Bronchial smooth muscle cell (primary cell): ENCODE measurements at places on chromosomes 3 and 15. TPM values are rescaled to one million over a fixed set of nuclear protein-coding genes. Genes with fewer than 3 reads are reported as not detected.

CACNA1D gene
- total RNA-seq: 0.32 and 0.34 TPM in 2 replicates

CNOT10 gene
- total RNA-seq: 20.6 and 21.5 TPM in 2 replicates

FAM43A gene
- total RNA-seq: 7.7 and 15.5 TPM in 2 replicates

ASB14 gene
- total RNA-seq: 0.17 TPM in 1 of 2 replicates, not detected in the other

RTP1 gene
- total RNA-seq: not detected in 2 replicates

SERINC4 gene
- total RNA-seq: not detected in 2 replicates

TUBGCP4 gene
- 6.5 and 8.5 TPM in 2 replicates for total RNA-seq

CALML4 gene
- 1.2 and 2.7 TPM in 2 replicates for total RNA-seq

GOLGA6L7 gene
- not detected in 2 replicates for total RNA-seq

HRG gene
- not detected in 2 replicates for total RNA-seq

SLC6A11 gene
- not detected in 2 replicates for total RNA-seq

MST1R gene
- total RNA-seq: 0.32 and 0.86 TPM in 2 replicates

GABRR3 gene
- total RNA-seq: not detected in 2 replicates

AHSG gene
- total RNA-seq: not detected in 2 replicates

SLC22A14 gene
- under 0.01 and 0.17 TPM in 2 replicates for total RNA-seq

SOX14 gene
- total RNA-seq: not detected in 2 replicates

DHFR2 gene
- 4.9 and 5.5 TPM in 2 replicates for total RNA-seq

GPR160 gene
- total RNA-seq: under 0.01 TPM in 1 of 2 replicates, not detected in the other

TRIP4 gene
- total RNA-seq: 9.4 and 9.8 TPM in 2 replicates

ISL2 gene
- 1.1 and 6.7 TPM in 2 replicates for total RNA-seq

TFRC gene
- total RNA-seq: 93.3 and 224 TPM in 2 replicates

CCDC9B gene
- total RNA-seq: 6.0 and 18.8 TPM in 2 replicates

MFGE8 gene
- total RNA-seq: 67.0 and 70.6 TPM in 2 replicates

LMOD3 gene
- total RNA-seq: under 0.01 TPM in 1 of 2 replicates, not detected in the other

KNG1 gene
- total RNA-seq: not detected in 2 replicates

CEP97 gene
- 8.7 and 10.1 TPM in 2 replicates for total RNA-seq

C3orf20 gene
- not detected in 2 replicates for total RNA-seq

PLCH1 gene
- under 0.01 and 0.09 TPM in 2 replicates for total RNA-seq

GOLGA8R gene
- 2.7 TPM in 2 replicates for total RNA-seq

MEIS2 gene
- total RNA-seq: 42.6 and 119 TPM in 2 replicates

FRMD5 gene
- total RNA-seq: 3.2 and 9.3 TPM in 2 replicates

GPR156 gene
- 0.09 and 0.32 TPM in 2 replicates for total RNA-seq

ROPN1B gene
- total RNA-seq: not detected in 2 replicates

TERC gene
- 19.6 and 290 TPM in 2 replicates for total RNA-seq

MCF2L2 gene
- 0.09 and 0.32 TPM in 2 replicates for total RNA-seq

SNTN gene
- not detected in 2 replicates for total RNA-seq
